Activated CD8-positive, alpha-beta memory T cell treated with anti-CD3 and anti-CD28 coated beads for 36 hours (primary cell): ENCODE measurements at places on chromosomes 12 and 14. TPM values are rescaled to one million over a fixed set of nuclear protein-coding genes. Genes with fewer than 3 reads are reported as not detected.

Gene PLCZ1
- total RNA-seq, result not detected

Gene ERP27
- total RNA-seq, result 1.1 TPM

Gene ST8SIA1
- 4.1 TPM for total RNA-seq

Gene SERPINA4
- total RNA-seq, result not detected
